ENCODE measurements at places on chromosomes 4 and X.

DNA sequence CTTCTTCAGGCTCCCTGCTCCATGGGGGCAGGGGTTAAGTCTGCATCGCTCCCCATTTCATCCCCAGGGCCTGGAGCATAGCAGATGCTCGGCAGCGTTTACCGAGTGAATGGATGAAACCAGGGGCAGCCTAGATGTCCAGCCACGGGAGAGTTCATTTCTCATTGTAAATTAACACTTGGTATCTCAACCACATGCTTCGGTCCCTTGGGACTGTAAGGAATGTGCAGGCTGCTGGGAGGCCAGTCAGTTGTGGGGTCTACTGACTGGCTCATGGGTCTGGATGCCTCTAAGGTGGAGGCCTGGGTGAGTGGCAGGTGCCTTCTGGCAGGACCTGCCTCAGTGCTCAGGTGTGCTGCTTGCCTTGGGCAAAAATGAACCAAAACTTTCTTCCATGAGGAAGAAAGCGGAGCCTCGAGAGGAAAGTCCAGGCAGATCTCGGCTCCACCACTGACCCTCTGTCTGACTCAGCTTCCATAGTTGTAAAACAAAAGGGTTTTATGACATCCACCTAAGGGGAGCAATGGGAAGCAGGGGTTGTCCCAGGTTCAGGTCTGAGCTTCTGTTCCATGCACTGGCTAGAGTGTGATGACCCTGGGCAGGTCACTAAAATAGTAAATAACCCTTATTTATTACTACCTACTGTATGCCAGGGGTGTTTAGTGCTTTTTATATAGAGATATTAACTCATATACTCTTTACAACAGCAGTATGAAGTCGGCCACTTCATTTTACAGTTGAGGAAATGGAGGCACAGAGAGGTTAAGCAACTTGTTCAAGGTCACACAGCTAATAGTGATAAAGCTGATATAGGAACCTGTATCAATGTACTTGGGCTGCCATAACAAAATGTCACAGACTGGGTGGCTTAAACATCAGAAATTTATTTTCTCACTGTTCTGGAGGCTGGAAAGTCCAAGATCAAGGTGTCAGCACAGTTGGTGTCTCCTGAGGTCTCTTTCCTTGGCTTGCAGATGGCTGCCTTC is 144.3 kb upstream of the STX18 start:
- DNase-seq, result no peak
- no peak overlapping the region for H3K27ac ChIP-seq
- H3K36me3 ChIP-seq, result peaks cover 10% of the 10 kb centered on the region
- peaks cover 4% of the 10 kb centered on the region for H3K27me3 ChIP-seq
- H3K4me3 ChIP-seq, result no peak overlapping the region
- no peaks in the 10 kb centered on the region for H3K4me1 ChIP-seq

DNA sequence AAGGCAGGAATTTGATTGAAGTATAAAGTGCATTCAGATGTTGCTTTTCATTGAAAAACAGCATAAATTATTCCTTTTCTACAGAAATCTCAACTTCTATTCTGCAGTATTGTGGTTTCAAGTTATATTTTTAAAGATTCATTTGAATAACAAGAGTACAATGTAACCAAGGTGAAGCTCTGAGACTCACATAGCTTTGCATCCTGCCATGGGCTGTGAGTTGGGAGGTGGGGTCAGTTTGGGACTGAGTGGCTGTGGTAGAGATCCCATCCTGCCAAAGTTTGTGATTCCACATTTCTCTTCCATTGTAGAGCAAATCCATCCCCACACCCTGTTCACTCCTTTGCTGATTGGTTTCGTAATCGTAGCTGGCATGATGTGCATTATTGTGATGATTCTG is 69.2 kb downstream of the KIT start:
- no peaks in the 10 kb centered on the region for H3K4me1 ChIP-seq
- no peak overlapping the region for H3K4me3 ChIP-seq
- H3K27me3 ChIP-seq, result no peaks in the 10 kb centered on the region
- H3K27ac ChIP-seq, result no peak overlapping the region
- no peak for DNase-seq
- no peaks in the 10 kb centered on the region for H3K36me3 ChIP-seq

GRCh38 chr4:7355795-7356194 is 78.9 kb downstream of the PSAPL1 start:
- H3K4me3 ChIP-seq, result no peak overlapping the region
- H3K27me3 ChIP-seq, result no peaks in the 10 kb centered on the region
- H3K27ac ChIP-seq, result no peak overlapping the region
- no peaks in the 10 kb centered on the region for H3K4me1 ChIP-seq
- no peak for DNase-seq

- H3K4me3 ChIP-seq, result no peak overlapping the region
- H3K27ac ChIP-seq, result no peak overlapping the region
- H3K36me3 ChIP-seq, result no peaks in the 10 kb centered on the region
- DNase-seq, result peak; percentile 58
- peaks cover 3% of the 10 kb centered on the region for H3K27me3 ChIP-seq
Measured at GRCh38 chr4:88219099-88219498, 60.7 kb upstream of the ABCG2 start.

- H3K36me3 ChIP-seq, result no peaks in the 10 kb centered on the region
- no peak overlapping the region for H3K27ac ChIP-seq
- no peak overlapping the region for H3K4me3 ChIP-seq
- H3K27me3 ChIP-seq, result no peaks in the 10 kb centered on the region
- no peaks in the 10 kb centered on the region for H3K4me1 ChIP-seq
Measured at GRCh38 chr4:160143574-160143973, 1040.7 kb downstream of the RAPGEF2 start.

DNA sequence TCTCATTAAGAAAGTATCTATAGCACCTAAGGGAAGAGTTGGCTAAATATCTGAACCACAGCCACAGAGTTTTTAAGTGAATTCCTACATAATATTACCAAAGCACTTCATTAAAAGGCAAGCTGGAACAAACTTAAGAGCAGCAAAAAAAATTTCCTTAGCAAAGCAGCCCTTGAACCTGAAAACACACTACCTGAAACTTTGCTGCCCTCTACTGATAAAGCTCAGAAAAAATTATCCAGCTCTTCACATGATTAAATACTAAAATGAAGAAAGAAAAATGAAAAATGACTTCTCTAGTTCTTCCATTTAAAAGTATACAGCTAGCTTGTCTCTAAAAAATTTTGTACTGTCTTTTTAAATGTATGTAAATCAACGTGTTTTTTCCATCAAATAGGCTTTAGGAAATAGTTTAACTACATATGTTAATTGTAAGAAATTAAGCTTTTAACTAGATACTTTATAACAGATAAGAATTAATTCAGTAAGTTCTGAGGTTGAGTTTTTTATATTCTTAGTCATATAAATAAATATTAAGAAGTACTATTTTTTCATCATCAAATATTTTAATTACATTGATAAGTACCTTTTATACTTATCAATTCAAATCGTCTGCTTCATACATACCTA is 156.1 kb downstream of the STPG2 start:
- no peak for DNase-seq
- H3K27me3 ChIP-seq, result no peaks in the 10 kb centered on the region
- H3K36me3 ChIP-seq, result no peaks in the 10 kb centered on the region
- H3K27ac ChIP-seq, result no peak overlapping the region
- H3K4me3 ChIP-seq, result no peak overlapping the region

GRCh38 chrX:43741843-43742573 is 85.9 kb downstream of the MAOA start:
- no peak for DNase-seq
- H3K4me3 ChIP-seq, result no peak overlapping the region
- no peaks in the 10 kb centered on the region for H3K4me1 ChIP-seq
- peaks cover 12% of the 10 kb centered on the region for H3K27me3 ChIP-seq
- H3K36me3 ChIP-seq, result no peaks in the 10 kb centered on the region

GRCh38 chr4:155657169-155657568 is 9.5 kb upstream of the GUCY1A1 start:
- H3K36me3 ChIP-seq, result no peaks in the 10 kb centered on the region
- DNase-seq, result no peak
- no peaks in the 10 kb centered on the region for H3K4me1 ChIP-seq
- H3K27me3 ChIP-seq, result no peaks in the 10 kb centered on the region

- H3K36me3 ChIP-seq, result no peaks in the 10 kb centered on the region
- no peak overlapping the region for H3K4me3 ChIP-seq
- no peaks in the 10 kb centered on the region for H3K4me1 ChIP-seq
- no peak for DNase-seq
- H3K27ac ChIP-seq, result no peak overlapping the region
Measured at GRCh38 chr4:148287111-148287510, 155.1 kb downstream of the NR3C2 start.

All from immature natural killer cell (primary cell).